ENCODE measurements at places on chromosomes 2 and 18. TPM values are rescaled to one million over a fixed set of nuclear protein-coding genes. Genes with fewer than 3 reads are reported as not detected.

Gene WDPCP
- 6.6 TPM for total RNA-seq

Gene SYT4
- not detected for total RNA-seq

Gene GLI2
- total RNA-seq, result 4.0 TPM

Gene REG3A
- not detected for total RNA-seq

Gene MYCN
- total RNA-seq, result not detected

Gene MRO
- 0.09 TPM for total RNA-seq

Gene ABCA12
- 0.09 TPM for total RNA-seq

Gene IL1R2
- total RNA-seq, result 0.79 TPM

Gene LINC00305
- total RNA-seq, result not detected

Gene GPAT2
- 1.0 TPM for total RNA-seq

Gene POTEC
- total RNA-seq, result not detected

Gene ST8SIA5
- total RNA-seq, result not detected

Gene CCDC85A
- not detected for total RNA-seq

Gene TDRD15
- not detected for total RNA-seq

Gene LAPTM4A
- total RNA-seq, result 219 TPM

Gene LDLRAD4
- total RNA-seq, result 0.16 TPM

Gene LOXL3
- 23.6 TPM for total RNA-seq

Gene KLHL30
- total RNA-seq, result 0.09 TPM

Gene NYAP2
- total RNA-seq, result not detected

Gene MTLN
- 54.7 TPM for total RNA-seq

Gene UGT1A3
- total RNA-seq, result not detected

Gene OR6B2
- not detected for total RNA-seq

Gene SLC9A2
- total RNA-seq, result not detected

Gene CCDC68
- under 0.01 TPM for total RNA-seq

Gene BMP10
- total RNA-seq, result not detected

Gene EPHA4
- 3.0 TPM for total RNA-seq

Gene CLHC1
- total RNA-seq, result 12.8 TPM

Gene SRD5A2
- not detected for total RNA-seq

Gene DPY30
- 68.9 TPM for total RNA-seq

Gene DUSP11
- total RNA-seq, result 17.0 TPM

Gene PRKAG3
- total RNA-seq, result not detected

Gene CYRIA
- 1.7 TPM for total RNA-seq

Gene BOLL
- total RNA-seq, result not detected

Gene DGUOK
- total RNA-seq, result 35.6 TPM

Gene SPC25
- total RNA-seq, result 1.1 TPM

Gene TLX2
- 1.4 TPM for total RNA-seq

Gene HOXD10
- total RNA-seq, result not detected

Gene DUSP2
- total RNA-seq, result 0.94 TPM

Gene INPP5D
- total RNA-seq, result 1.3 TPM

Gene NEU2
- not detected for total RNA-seq

Gene CUL3
- total RNA-seq, result 48.2 TPM

Gene MATN3
- 0.77 TPM for total RNA-seq

Gene GIGYF2
- total RNA-seq, result 44.6 TPM

Gene TM4SF20
- not detected for total RNA-seq

Gene MAP2
- total RNA-seq, result 0.60 TPM

Gene DNER
- 2.8 TPM for total RNA-seq

Gene RGPD6
- total RNA-seq, result 12.3 TPM

Gene CDK15
- 5.8 TPM for total RNA-seq

Gene ERMN
- not detected for total RNA-seq

Gene ATIC
- total RNA-seq, result 17.2 TPM

Gene CCDC121
- total RNA-seq, result 3.0 TPM

Gene ACOXL
- not detected for total RNA-seq

Gene PUM2
- total RNA-seq, result 33.3 TPM

Gene AQP12B
- total RNA-seq, result not detected

Gene MZT2A
- 92.0 TPM for total RNA-seq

Gene CXCR4
- total RNA-seq, result under 0.01 TPM

Gene NAT8
- not detected for total RNA-seq

Gene LOXHD1
- total RNA-seq, result not detected

Gene COA5
- total RNA-seq, result 48.1 TPM
